Stimulated activated CD8-positive, alpha-beta memory T cell treated with anti-CD3 and anti-CD28 coated beads, Interleukin-12 subunit alpha, Interleukin-12 subunit beta, amount 100 ng/mL, for 4 hours (primary cell): ENCODE measurements at places on chromosomes 7 and 10.

DNA sequence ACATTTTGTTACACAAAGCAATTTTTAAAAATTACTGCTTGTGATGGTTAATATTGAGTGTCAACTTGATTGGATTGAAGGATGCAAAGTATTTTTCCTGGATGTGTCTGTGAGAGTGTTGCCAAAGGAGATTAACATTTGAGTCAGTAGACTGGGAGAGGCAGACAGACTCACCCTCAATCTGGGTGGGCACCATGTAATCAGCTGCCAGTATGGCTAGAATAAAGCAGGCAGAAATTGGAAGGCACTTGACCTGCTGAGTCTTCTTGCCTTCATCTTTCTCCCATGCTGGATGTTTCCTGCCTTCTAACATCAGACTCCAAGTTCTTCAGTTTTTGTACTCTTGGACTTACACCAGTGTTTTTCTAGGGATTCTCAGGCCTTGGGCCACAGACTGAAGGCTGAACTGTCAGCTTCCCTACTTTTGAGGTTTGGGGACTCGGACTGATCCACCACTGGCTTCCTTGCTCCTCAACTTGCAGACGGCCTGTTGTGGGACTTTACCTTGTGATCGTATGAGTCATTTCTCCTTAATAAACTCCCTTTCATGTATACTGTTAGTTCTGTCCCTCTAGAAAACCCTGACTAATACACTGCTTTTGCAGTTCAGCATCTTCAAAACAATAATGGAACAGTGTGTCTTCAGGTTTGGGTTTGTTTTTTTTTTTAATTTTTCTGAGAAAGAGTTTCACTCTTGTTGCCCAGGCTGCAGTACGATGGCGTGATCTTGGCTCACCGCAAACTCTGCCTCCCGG, 244.1 kb upstream of the SEMA3C start:
- no peak for DNase-seq

GRCh38 chr7:137846827-137847567, at the start of gene DGKI:
DGKI (minus strand) TSS chr7:137846974.
- no peak for DNase-seq

DNA sequence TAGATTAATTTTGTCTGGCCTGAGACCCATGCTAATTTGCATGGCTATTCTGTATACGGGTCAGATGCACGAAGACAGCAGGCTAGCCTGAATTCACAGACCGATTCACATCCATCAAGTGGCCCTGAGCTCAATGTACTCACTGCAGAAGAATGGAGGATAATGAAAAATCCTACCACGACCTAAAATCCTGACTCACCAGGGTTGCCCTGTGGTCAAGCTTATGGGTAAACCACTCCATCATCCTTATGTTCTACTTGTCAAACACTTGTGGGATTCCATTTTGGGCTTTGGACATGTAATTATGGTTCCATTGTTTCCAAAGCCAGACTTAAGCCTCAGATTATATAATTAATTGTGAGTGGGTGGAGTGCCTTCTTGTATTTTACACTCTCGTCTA, 110.4 kb upstream of the ZNF438 start:
- no peak for DNase-seq

DNA sequence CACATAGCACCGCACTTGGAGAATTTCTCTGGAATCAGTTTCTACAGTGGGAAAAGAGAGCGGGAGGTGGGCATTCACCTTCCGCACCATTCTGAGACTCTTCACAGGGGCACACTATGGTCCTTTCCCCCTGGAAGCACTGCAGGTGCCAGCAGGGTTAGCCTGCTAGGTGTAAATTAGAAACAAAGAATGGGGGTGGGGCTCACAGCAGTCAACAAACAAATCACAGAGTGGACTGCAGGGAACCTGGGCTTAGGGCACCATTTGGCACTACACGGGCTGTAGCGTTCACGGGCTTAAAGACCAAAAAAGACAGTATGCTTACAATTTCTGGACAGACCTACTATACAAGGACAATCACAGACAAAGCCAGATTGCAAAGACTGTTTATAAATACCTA, 8.0 kb upstream of the PKD1L1 start:
- DNase-seq: no peak

DNA sequence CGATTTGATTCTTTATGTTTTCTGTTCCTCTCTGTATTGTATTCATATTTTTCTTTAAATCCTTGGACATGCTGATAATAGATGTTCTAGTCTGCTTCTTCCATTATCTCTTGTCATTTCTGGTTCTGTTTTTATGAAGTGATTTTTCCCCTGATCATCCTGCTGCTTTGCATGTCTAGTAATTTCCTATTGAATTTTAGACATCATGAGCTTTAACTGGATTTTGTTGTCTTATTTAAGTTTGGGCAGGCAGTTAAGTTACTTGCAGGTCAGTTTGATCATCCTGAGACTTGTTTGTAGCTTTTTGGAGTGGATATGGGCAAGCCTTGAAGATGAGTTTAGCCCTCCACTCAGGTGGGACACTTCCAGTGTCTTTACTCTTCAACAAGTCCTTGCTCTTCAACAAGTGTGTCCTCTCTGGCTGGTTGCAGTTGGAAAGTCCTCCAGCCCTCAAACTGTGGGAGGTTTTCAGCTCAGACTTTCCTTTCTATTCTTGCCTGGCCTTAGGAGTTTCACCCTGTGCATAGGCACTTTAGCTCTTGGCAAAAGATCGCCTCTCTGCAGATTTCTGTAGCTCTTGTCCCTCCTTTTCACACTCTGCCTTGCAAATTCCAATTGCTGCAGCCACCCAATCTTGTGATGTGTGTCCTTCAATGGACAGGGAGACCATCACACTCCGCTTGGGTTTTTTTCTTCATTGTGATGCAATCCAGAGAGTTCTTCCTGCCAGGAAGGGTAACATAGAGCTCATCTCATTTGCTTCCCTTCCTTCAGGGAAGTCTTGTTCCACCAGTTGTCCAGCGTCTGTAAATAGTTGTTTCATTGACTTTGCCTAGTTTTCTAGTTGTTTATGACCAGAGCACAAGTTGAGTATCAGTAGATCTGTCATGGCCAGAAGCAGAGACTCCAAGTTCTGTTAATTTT, 197.2 kb upstream of the SH2B2 start:
- no peak for DNase-seq

- DNase-seq: peak; percentile 47
Measured at GRCh38 chr10:124539935-124540641, 78.5 kb downstream of the LHPP start.

- DNase-seq: no peak
Measured at GRCh38 chr7:100059251-100059739, 9.7 kb downstream of the ZSCAN21 start.

DNA sequence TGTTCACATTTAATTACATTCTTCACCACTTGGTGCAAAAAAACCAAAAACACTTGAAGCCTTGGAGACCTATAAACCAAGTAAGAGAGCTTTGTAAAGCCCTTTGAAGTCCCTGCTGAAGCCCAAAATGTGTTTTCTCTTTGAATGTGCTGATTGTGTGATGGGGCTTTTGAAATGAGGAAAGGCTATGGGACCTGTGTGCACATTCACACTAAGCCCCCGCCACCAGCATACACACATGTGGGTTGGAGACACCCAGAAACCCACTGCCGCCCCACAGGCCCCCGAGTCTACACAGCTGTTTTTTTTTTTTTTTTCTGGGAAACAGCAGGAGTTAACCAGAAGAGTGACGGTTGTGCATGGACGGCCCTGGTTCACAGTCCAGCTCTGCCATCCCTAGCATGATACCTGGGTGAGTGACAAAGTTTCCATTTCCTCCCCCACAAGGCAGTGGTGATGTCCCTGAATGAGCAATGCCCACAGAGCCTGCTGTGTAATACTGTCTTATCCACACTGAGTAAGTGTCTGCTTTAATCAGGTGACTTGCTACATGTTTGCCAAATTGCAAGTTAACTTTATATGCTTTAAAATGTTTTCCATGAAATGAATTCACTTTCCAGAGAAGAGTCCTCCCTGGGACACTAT, 154.6 kb upstream of the GDF10 start:
- DNase-seq: no peak

GRCh38 chr10:21285742-21286331, 239.6 kb downstream of the SKIDA1 start:
- DNase-seq: no peak

GRCh38 chr10:3668276-3668965, 116.6 kb downstream of the KLF6 start:
- DNase-seq: peak; percentile 29

GRCh38 chr10:20202337-20202736, 386.1 kb downstream of the PLXDC2 start:
- no peak for DNase-seq

DNA sequence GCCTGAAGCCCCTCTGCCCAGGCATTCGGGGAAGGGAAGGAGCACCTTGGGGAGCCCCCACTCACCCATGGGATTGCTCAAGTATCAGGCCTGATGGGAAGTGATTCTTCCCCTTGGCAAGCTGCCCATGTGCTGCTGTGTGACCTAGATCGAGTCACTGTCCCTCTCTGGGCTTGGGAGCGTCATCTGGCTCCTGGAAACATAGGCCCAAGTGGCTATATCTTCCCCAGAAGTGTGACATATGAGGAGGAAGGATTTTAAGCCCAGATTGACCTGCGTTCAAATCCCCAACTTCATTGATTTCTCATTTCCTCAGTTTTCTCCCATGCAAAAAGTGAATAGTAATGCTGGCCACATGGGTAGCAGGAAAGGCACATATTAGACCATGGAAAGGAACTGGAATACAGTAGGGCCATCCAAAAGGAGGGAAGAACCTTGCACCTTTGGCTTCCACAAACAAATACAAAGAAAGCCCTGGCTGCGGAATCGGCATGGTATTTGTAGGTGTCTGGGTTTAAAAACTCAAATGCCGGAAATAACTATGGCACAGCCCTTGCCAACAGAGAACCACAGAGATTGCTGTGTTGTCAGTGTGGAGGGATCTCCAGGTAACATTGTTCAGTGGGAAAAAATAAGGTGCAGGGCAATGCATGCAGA, 169.5 kb upstream of the ZMIZ1 start:
- no peak for DNase-seq

GRCh38 chr7:136940917-136941316, 72.5 kb downstream of the CHRM2 start:
- no peak for DNase-seq

DNA sequence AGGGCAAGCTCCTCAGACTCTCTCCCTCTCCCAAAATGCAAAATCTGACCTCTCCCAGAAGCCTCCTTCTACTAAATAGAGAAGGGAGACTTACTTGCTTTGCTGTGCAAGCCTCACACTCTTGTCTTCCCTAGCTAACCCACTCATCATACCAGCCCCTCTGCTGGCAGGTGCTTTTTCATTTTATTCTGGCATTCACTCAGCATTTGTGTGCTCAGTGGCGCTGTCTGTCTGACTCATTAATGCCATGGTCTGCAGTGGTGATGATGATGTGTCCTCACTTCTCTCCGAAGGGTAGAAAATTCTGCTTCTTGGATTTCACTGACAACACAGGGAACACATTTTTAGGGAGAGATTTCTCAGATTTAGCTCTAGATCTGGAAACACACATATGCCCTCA, 22.0 kb upstream of the BTRC start:
- no peak for DNase-seq

GRCh38 chr7:157013602-157014549, 3.4 kb upstream of the MNX1 start:
- DNase-seq: no peak

DNA sequence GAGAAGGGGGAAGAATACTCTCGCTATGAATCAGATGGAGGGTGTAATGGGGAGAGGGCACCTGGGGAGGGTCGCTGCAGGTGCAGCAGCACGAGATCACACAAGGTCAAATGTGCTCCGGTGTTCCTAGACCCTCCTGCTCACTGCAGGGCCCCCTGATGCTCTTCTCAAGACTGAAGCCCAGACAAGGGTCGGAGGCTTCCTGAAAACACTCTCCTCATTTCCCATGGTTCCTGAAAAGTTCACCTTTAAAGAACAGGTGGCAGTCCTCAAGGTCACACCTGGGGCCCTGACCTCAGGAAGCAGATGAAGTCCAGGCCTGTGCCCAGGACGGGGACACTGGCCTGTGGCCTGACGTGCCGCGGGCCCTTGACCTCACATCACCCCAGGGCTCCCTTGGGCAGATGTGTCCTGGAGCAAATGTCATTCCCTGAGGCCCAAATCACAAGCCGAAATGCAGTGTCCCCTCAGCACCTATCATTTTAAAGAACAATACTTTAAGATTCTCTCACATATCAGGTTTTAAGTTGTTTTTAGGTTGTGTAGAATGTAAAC, 289.8 kb downstream of the GLRX3 start:
- DNase-seq: no peak

DNA sequence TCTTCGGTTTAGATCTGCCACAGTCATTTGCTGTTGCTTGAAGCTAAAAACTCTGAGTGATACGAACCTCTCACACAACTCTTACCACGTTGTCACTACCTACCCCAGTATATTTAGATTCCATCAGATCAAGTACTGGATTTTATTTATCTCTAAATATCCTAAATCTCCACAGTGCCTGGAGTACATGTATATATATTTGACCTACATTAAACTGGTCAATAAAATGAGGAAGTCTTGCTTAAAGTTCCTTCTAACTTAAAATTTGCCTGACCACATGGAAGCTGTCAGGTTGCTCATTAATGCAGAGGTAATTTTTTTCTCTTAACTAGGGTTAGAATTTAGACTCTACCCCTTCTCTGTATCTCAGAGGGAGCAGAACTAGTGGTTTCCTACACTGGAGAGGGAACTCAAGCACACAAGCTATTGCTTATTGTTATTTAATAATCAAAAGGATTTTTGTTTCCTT, 3.1 kb upstream of the MACC1 start:
- DNase-seq: no peak

GRCh38 chr7:103951311-103951710, 38.1 kb downstream of the RELN start:
- no peak for DNase-seq

DNA sequence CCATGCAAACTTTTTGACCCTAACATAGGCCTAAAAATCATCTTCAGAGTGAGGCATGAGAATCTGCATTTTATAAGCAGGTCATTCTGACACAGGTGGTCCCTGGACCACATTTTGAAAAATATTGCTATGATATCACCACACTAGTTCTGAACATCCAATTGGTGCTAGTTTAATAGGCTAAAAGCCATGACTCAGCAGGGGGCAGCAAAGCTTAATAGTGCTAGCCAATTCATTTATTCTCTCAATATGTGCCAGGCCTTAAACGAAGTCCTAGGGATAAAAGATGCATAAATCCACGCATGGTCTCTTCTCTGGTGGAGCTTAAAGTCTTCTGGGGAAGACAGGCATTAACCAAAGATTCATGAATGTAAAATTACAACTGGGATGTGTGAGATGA, 10.2 kb upstream of the SLC25A28 start:
- DNase-seq: no peak

DNA sequence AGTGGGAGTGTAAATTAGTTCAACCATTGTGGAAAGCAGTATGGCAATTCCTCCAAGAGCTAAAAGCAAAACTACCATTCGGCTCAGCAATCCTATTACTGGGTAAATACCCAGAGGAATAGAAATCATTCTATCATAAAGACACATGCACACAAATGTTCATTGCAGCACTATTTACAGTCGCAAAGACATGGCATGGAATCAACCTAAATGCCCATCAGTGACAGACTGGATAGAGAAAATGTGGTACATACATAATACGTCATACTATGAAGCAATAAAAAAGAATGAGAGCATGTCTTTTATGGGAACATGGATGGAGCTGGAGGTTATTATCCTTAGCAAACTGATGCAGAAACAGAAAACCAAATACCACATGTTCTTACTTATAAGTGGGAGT, 876.5 kb upstream of the LRRTM3 start:
- DNase-seq: no peak

- DNase-seq: no peak
Measured at GRCh38 chr7:28230261-28230660, 49.7 kb upstream of the JAZF1 start.
